ENCODE measurements at places on chromosomes 6 and 20.

DNA sequence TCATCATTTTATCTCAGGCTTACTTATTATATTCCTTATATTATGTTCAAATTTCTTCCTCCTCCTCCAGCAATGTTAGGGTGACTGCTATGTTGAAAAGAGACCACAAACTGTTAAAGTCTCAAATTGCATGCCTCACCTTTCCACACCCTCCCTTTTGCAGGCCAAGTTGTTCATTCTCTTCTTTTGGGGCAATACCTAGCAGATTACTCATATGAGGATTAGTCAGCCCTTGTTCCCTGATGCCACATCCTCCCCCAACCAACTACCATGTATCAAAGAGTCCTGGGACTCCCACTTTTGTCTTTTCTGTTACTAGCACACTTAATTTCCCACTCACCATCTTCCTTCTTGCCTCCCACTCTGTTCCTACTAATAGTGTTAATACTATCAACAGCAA, 434.7 kb downstream of the BCKDHB start:
- no peak for DNase-seq

DNA sequence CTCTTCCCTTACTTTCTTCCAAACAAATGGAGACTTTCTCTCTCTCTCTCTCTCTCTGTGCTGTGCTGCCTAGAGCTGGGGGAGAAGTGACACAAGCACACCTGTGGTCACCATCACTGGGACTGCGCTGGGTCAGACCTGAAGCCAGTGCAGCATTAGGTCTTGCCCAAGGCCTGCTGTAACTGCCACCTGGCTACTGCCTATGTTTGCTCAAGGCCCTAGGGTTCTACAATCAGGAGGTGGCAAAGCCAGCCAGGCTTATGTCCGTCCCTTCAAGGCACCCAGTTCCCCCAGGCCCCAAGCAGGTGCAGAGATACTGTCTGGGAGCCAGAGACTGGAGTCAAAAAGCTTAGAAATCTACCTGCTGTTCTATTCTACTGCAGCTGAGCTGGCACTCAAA, 49.4 kb upstream of the TOP1 start:
- no peak for DNase-seq

DNA sequence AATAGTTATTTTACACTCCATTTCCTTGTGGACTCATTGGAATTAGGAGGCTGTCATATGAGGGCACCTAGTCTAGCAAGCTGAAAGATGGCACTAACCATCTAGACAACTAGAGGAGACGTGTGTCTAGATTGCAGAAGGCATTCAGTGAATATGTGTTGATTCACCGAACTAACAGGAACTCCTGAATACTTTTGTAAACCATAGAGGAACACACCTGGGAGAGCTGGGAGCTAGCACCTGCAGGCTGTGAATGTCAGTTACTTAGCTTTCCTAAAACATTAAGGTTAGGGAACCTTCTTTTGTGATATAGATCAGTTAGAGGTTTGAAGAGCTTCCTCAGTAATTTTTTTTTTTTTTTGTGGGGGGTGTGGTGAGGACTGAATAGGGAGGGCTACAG, 7.7 kb downstream of the OPN5 start:
- no peak for DNase-seq

GRCh38 chr6:90993770-90994169, 406.9 kb upstream of the MAP3K7 start:
- no peak for DNase-seq

GRCh38 chr20:56362833-56363413, 4.1 kb downstream of the FAM210B start:
- no peak for DNase-seq

GRCh38 chr6:9948678-9949077, 466.2 kb downstream of the TFAP2A start:
- no peak for DNase-seq

DNA sequence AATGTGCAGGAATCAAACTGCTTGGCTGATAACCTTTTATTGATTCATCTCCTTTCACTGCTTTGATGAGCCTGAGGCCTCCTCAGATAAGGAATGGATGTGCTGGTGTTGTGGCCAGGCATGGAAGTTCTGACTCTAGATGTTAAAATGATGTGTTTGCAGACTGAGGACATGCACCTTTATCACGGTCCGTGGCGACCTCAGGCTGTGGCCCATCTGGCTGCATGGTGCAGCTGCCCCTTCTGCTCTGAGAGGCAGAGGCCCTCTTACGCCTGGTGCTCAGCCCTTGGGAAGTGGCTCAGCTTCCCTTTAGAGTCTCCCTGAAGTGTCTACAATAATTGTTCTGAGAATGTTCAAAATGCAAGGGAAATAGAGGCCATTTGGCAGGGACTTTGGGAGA, 26.2 kb downstream of the CDH4 start:
- DNase-seq, result no peak

- no peak for DNase-seq
Measured at GRCh38 chr20:62624325-62624690, 18.0 kb upstream of the SLCO4A1 start.

GRCh38 chr6:130837067-130837466, 9.9 kb downstream of the SMLR1 start:
- DNase-seq, result no peak

- peak; percentile 39 for DNase-seq
Measured at GRCh38 chr6:150001295-150002008, 23.9 kb downstream of the RAET1L start.

GRCh38 chr6:26087284-26088115, at the start of gene HFE:
Gene HFE, plus strand, starts transcription at chr6:26087429. Its CDS starts 12 bp downstream, at chr6:26087441.
- peak; percentile 20 for DNase-seq

DNA sequence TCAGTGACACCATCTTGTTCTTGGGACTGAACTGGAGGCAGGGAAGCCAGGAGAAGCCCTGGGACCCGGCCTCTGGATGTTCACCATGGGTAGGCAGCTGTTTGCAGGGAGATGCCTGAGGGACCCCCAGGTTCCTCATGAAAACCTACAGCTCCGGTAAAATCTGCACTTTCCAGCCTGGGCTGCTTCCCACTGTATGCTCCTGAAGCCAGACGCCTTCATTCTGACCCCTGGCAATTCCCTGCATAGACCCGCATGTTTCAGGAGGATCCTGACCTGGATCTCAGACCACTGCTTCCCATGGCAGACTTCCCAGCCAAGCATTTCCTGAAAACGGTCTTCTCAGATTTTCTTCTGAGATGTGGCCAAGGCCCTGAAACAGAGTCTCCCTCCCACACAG, 306.7 kb downstream of the PREX1 start:
- no peak for DNase-seq

DNA sequence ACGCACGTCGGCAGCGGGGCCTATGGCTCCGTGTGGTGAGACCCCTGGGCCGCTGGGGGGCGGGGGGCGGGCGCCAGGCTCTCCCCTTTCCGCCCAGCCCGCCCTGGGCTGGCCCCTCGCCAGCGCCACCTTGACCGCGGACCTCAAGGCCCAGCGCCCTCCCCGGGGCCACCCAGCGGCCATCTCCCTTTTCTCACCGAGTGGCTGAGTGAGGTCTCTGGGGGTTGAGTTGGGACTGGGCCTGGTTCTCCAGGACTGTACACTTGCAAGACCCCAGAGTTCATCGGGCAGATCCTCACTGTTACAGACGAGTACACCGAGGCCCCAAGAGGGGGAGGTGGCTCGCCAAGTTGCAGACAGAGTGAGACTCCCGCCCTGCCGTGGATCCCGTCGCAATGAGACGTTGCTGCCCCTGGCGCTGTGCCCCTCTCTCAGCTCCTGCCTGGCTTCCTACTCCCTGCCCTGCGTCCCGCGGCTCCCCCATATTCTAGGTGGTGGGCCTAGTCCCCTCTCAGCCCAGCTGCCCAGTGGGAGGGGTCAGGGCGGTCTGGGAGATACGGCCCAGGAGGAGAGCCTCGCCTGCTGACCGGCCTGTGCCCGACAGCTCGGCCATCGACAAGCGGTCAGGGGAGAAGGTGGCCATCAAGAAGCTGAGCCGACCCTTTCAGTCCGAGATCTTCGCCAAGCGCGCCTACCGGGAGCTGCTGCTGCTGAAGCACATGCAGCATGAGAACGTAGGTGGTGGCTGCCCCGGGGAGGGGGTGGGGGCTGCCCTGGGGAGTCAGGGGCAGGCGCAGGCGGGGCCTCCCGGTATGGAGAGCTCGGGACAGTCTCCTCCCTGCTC, 576 bp downstream of the MAPK13 start:
- peak; percentile 68 for DNase-seq

GRCh38 chr6:42136508-42137193, 5.8 kb downstream of the C6orf132 start:
- DNase-seq, result peak; percentile 32

DNA sequence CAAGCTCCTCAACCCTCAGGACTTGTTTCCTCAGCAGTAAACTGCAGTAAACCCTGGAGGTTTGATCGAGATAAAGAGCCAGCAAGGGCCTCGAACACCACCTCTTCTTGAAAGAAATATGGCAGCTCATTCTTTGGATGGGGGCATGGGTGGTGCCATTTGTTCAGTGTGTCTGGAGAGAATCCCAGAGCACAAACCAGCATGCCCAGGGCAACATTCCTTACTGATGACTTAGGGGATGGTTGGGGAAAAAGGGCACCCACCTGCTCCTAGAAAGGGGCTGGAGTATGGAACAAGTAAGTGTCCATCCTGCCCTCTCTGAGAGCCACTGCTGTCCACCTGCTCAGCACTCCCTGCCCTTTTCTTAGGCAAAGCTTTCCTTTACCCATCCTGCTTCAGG, 31.3 kb upstream of the ZFAND3 start:
- DNase-seq, result no peak

- DNase-seq, result no peak
Measured at GRCh38 chr20:17761604-17762003, 61.8 kb downstream of the BANF2 start.

GRCh38 chr6:13222048-13222447, 106.3 kb downstream of the TBC1D7 start:
- no peak for DNase-seq

DNA sequence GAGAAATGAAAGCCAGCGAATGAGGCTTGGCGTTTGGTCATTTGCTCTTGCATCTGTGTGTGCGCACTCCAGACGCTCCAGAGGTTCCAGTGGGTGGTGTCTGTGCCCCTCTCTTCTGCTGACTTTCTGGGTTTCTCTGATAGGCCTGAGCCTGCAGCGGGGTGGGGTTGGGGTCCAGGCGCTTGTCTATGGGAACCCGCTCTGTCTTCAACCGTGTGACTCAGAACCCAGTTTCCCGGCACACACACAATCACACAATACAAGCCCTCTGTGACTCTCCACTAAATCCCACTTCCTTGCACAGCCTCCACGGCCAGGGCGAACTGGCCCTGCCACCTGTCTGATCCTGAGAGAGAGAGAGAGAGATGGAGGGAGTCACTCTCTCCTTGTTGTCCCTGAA, 24.6 kb downstream of the RBM38 start:
- DNase-seq, result no peak

DNA sequence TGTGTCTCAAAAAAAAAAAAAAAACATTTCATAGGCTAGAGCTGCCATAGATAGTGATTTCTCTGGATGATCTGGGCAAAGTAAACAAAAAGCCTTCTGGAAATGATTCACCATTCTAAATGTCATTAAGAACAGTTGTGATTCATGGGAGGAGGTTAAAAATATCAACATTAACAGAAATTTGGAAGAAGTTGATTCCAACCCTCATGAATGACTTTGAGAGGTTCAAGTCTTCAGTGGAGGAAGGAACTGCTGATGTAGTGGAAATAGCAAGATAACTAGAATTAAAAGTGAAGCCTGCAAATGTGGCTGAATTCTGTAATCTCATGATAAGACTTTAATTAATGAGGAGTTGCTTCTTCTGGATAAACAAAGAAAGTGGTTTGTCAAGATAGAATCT, 26.8 kb upstream of the MMP24 start:
- no peak for DNase-seq

GRCh38 chr6:53746442-53747103, 48.2 kb upstream of the LRRC1 start:
- DNase-seq, result no peak

DNA sequence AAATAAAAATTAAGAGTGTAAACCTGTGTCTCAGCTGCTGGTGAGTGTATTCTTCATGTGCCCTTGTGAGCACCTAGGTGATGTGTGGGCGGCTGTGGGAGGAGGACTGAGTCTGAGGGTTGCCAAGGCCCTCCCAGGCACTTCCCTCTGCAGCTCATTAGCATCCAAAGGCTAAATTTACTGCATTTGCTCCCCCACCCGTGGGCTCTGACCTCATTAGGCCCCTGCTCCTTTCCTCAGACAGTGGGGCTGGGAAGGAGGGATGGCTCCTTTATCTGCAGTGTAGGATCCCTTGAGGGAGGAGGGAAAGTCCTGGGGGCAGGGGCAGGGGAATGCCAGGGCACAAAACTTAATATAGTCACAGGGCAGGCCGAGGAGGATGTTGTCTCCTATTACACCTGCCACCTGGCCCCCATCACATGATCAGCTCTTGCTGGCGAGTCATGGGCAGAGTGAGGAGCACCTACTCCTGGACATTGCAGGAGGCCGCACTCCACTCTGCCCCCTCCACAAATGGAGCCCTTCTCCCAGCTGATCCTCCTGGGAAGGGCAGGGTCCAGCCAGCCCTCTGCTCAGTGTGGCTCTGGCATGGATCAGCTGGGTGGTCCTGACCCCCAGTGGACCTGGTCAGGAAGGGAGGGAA, 133.2 kb downstream of the MRPL14 start:
- DNase-seq, result no peak

DNA sequence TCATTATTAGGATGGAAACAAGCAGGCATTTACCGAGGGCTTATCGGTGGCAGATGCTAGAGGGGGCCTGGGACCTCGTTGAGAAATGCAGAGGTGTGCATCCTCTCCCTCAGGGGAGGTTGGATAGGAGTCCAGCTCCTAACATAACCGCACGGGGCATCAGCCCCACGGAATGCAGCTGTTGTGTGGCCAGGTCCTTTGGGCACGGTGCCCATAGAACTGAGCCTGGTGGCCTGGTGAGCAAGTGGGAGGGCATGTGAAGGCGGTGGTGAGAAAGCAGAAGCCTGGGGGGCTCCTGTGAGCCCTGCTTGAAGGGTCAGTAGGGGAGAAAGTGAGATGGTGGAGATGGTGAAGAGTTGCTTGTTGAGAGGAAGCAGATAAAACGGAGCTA, 143.7 kb downstream of the CDH26 start:
- no peak for DNase-seq

GRCh38 chr20:46990596-46991104, 96.0 kb downstream of the EYA2 start:
- DNase-seq, result no peak

- DNase-seq, result peak; percentile 66
Measured at GRCh38 chr6:144334150-144334708, 49.1 kb downstream of the UTRN start.

- no peak for DNase-seq
Measured at GRCh38 chr6:70051197-70052124, 185.1 kb downstream of the COL19A1 start.

DNA sequence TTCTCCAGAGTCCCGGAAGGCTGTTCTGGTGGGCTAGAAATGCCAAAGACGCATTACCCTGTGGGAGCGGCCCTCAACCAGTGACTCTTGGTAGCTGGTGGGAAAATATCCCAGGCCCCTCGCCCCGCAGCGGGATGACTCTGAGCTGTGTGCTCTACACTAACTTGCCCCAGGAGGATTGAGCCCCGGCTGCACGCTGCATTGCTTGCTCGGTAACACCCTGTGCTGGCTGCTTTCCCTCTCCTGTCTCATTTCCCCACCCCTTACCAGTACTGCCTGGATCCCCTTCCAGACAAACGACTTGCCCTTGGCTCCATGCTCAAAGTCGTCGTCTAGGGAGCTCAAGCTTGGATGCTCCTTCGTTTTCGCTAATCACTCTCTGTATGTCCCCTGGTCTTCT, 411.8 kb upstream of the SULF2 start:
- no peak for DNase-seq

- DNase-seq, result peak; percentile 45
Measured at GRCh38 chr6:73515204-73515655, 5.6 kb downstream of the EEF1A1 start.

GRCh38 chr6:35177596-35177995, 36.2 kb upstream of the SCUBE3 start:
- DNase-seq, result no peak
